ENCODE measurements at places on chromosomes 7 and 10.

- no peak overlapping the region for H3K27ac ChIP-seq
- H3K27me3 ChIP-seq: no peaks in the 10 kb centered on the region
- H3K36me3 ChIP-seq: peaks cover 3% of the 10 kb centered on the region
- no peak overlapping the region for H3K4me3 ChIP-seq
- DNase-seq: no peak
Measured at GRCh38 chr7:105723572-105723971, 142.3 kb upstream of the EFCAB10 start.

DNA sequence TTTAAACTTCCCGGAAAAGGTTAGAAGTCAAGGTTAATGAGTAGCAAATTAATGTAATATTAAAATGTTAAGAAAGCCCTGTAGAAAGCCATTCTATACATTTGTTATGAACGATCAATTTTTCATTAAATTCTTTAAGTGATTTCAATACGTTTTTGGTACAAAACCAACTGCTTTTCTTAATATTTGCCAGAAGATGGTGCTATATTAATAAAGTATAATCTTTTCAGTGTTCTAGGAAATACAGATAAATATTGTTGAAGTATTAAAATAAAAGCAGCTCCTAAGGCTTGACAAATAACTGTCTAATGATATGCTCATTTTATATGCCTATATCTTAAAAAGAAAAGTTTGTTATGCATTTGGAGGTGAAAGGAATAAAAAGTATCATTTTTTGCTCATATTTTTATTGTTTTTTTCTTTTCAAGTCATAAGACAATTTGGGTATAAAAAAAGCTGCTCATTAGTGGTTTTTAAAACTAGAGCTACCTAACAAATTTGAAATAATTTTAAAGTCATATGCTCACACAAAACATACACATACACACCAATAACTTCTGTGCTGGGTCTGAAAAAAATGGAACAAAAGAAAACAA lies 130.3 kb upstream of the POT1 start:
- no peak for DNase-seq
- H3K36me3 ChIP-seq: no peaks in the 10 kb centered on the region
- no peak overlapping the region for H3K27ac ChIP-seq

- no peak for DNase-seq
- no peaks in the 10 kb centered on the region for H3K36me3 ChIP-seq
- H3K27me3 ChIP-seq: no peaks in the 10 kb centered on the region
- H3K4me3 ChIP-seq: no peak overlapping the region
Measured at GRCh38 chr7:19899529-19899928, 126.1 kb upstream of the TMEM196 start.

GRCh38 chr7:129069021-129069420 lies 14.1 kb upstream of the TNPO3 start:
- peaks cover 11% of the 10 kb centered on the region for H3K4me1 ChIP-seq
- DNase-seq: no peak
- H3K4me3 ChIP-seq: no peak overlapping the region
- peaks cover 8% of the 10 kb centered on the region for H3K27me3 ChIP-seq

- no peak overlapping the region for H3K4me3 ChIP-seq
- peaks cover 10% of the 10 kb centered on the region for H3K4me1 ChIP-seq
- H3K36me3 ChIP-seq: no peaks in the 10 kb centered on the region
- DNase-seq: no peak
- H3K27ac ChIP-seq: peak overlapping the region; percentile 19
Measured at GRCh38 chr7:131826960-131827359, 270.5 kb upstream of the PODXL start.

- DNase-seq: no peak
- H3K4me3 ChIP-seq: no peak overlapping the region
- peaks cover 18% of the 10 kb centered on the region for H3K27me3 ChIP-seq
Measured at GRCh38 chr10:49285232-49285631, 13.7 kb upstream of the C10orf71 start.

GRCh38 chr7:4037308-4037707 lies 644.8 kb upstream of the FOXK1 start:
- H3K27ac ChIP-seq: no peak overlapping the region
- peaks cover 6% of the 10 kb centered on the region for H3K4me1 ChIP-seq
- H3K27me3 ChIP-seq: no peaks in the 10 kb centered on the region
- no peak for DNase-seq
- no peaks in the 10 kb centered on the region for H3K36me3 ChIP-seq

Data from mesothelial cell of epicardium (in vitro differentiated cells).